ENCODE measurements at places on chromosomes 2 and 18. TPM values are rescaled to one million over a fixed set of nuclear protein-coding genes. Genes with fewer than 3 reads are reported as not detected.

Gene C1QL2
- not detected for total RNA-seq

Gene PMAIP1
- 155 TPM for total RNA-seq

Gene FRZB
- not detected for total RNA-seq

GRCh38 chr2:21044694-21045371, 960 bp upstream of the APOB start:
- no peak for DNase-seq
- H3K27me3 ChIP-seq, result peaks cover 22% of the 10 kb centered on the region
- H3K27ac ChIP-seq, result no peak overlapping the region
- no peak overlapping the region for H3K4me3 ChIP-seq
- peaks cover 5% of the 10 kb centered on the region for H3K4me1 ChIP-seq

GRCh38 chr2:236866542-236867340, 218.9 kb upstream of the COPS8 start:
- no peaks in the 10 kb centered on the region for H3K36me3 ChIP-seq
- no peak overlapping the region for H3K27ac ChIP-seq

DNA sequence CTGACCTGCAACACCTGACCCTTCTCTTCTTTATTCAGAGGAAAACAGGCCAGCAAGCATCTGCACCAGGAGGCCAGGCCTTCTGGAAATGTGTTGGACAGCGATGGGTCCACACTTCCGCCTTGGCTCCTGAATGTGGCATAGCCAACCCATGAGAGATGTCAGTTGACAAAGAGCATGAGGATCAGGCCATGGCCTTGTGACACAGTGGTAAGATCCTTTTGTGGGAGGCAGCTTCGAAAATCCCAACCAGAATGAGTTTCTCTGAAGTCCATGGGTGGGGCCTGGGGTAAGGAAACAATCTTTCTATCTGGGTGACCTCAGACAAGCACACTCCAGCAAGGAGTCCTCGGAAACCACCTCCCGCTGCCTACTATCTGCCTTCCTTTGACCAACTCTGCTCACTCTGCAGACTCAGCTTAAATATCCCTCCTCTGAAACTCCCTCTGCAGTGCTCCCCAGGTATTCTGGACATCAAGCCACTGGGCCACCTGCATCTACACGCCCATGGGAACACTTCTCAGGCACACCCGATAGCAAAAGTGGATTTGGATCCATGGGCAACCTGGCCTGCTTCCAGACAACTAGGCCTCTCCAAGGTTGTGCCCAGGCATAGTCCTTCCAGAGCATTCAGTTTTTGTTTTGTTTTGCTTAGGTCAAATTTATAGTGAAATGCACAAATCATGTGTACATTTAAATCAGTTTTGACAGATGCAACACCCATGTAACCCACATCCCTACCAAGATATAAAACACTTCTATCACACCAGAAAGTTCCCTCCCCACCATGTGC, 3.6 kb upstream of the SH2D6 start:
- no peaks in the 10 kb centered on the region for H3K27me3 ChIP-seq
- H3K36me3 ChIP-seq, result no peaks in the 10 kb centered on the region
- H3K27ac ChIP-seq, result no peak overlapping the region
- peaks cover 65% of the 10 kb centered on the region for H3K4me1 ChIP-seq
